ENCODE measurements at places on chromosomes 12 and 14.

DNA sequence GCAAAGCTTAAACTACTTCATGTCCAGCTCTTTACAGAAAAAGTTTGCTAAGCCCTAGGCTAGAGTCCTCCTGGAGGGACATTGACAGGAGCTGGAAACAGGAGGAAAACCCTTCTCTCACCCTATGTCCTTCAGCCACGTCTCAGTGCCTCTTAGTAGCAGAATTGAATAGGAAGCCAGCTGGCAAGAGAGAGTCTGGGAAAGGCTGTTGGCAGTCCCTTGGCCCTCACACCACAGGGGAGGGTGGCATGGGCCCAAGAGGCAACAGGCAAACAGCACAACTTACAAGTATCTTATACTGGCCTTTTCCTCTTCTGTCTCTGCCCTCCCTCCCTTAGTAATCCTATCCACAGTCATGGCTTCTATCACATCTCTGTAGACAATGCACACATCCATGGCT is 27.7 kb upstream of the DHRS2 start:
- no peak for DNase-seq

GRCh38 chr12:13404111-13404628 is 207.6 kb downstream of the EMP1 start:
- DNase-seq = no peak

DNA sequence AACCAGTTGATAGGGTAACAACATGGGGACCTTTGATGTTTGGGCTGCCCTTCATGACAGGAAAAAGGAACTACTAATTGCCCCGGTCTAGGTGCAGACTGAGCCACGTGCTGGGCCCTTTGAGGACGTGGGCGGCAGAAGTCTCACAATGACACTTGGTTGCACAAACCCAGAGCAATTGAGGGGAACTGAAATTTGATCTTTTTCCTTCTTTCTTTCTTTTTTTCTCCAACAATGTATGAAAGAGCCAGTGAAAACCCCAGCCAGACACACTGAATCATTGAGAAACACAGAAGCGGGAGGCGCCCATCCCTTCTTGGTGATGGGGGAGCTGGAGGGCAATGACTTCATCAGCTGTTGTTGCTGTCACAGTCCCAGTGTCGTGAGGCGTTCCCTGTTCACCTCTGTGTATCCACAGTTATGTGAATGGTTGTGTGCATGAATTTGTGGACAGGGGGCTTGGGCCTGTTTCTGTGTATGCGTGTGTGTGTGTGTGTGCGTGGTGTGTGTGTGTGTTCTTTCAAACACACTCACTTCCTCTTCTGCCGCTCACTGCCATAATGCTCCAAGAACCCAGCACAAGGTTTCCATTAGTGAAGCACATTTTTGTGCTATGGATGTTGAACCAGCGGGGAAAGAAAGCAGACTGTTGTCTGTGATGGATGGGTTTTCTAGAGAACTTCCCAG is 137.5 kb upstream of the CCND2 start:
- DNase-seq = peak; percentile 75

- no peak for DNase-seq
Measured at GRCh38 chr12:116551952-116552772, 7.0 kb upstream of the MAP1LC3B2 start.

GRCh38 chr12:39867631-39868327 is 238.1 kb downstream of the SLC2A13 start:
- no peak for DNase-seq

- DNase-seq = no peak
Measured at GRCh38 chr12:77236066-77236465, 170.7 kb upstream of the E2F7 start.

- no peak for DNase-seq
Measured at GRCh38 chr12:31728289-31728916, 418 bp downstream of the AMN1 start.

DNA sequence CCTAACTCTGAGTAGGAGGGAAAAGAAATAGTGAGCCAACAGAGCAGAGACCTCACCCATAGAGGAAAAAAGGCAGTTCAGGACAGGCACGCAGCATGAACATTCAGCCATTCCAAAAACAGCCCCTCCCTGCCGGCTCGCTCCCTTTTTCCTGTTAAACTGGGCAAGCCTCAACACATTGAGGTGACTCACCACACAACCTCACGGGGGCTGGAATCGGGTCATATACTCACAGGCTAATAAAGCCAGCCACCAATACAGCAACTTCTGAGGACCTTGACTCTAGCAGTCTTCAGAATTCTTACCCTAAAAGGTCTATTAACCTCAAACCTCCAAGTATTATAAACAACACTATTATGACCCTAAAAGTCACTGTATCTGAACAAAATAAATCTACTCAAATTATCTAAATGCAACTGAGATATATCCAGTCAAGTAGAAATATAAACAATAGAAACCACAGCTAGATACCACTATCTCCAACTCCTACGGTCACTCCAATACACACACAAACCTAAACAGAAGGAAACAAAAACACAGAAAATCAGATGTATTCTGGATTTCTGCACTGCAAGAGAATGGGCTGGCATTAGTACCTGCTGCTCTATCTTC is 6.3 kb downstream of the YBX3 start:
- no peak for DNase-seq

DNA sequence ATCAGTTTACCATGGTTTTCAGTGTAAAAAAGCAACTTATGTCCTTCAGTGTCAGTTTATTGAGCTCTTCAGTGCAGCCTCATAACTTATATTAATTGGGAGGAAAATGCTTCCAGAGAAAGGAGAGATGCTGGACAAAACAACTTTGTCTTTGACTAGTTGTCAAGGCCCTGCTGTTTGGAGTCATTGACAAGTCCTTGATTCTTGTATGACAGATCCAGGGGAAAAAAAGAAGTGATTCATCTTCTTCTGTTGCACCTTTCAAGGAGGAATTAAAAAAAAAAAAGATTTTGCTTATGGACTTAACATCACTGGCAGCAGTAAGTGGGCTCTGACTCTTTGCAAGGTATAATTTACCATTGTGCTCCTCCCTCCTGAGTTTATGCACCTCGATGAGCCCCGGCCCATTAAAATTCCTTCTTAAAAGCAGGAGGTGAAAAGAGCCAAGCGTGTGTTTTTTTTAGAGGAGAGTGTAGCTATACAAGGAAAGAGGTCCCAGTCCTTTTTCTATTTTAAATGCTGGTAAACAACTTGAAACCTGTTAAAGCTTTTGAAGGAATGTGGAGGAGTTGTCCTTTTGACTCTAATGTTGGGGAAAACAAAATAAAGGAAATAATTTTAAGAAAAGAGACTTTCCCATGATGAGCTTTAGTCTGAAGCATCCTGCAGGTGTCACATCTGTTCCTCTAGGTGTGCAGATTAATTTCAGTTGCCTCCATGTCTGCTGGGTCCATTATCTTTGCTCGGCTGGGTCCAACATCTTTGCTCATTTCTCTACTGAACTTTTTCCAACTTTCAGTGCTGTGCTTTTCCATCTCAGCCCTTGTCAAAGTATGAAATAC is 431.6 kb downstream of the RAD51B start:
- no peak for DNase-seq

DNA sequence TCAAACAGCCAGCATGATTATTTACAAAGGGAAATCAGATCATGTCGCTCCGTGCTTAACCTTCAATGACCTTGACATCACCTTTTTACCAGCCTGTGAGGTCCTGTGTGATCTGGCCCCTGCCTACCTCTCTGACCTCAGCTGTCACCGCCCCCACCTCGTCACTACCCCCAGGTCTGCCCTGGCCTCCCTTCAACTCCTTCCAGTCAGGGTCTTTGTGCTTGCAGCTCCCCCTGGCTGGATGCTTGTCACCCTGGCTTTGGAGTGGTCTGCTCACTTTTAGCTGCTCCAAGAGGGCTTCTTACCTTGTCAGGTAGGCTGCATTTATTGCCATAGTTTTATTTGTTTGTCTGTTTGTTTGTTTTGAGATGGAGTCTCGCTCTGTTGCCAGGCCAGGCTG is 8.2 kb upstream of the MAX start:
- DNase-seq = no peak

DNA sequence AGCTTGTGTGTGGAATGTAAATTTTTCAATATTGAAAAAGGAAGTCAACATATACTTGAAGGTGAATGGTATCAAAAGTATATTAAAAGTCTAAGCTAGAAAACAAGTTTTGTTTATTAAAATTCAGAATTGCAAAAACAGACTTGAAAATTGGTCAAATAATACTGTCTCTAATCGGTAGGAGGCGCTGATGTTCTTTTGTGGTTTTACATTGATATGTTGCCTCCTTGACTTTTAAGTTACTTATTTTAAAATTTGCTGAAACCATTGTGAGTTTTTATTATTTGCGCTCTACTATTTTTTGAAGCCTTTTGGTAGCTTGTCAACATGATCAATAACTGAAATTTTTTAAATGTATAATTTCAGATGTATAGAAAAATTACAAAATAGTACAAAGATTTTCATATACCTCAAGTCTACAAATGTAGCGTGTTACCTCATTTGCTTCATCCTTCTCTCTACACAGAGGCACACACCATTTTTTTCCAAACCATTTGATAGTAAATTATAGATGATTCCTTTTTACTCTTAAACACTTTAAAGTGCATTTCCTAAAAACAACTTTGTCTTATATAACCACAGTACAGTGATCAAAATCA is 6.9 kb downstream of the RTRAF start:
- no peak for DNase-seq

DNA sequence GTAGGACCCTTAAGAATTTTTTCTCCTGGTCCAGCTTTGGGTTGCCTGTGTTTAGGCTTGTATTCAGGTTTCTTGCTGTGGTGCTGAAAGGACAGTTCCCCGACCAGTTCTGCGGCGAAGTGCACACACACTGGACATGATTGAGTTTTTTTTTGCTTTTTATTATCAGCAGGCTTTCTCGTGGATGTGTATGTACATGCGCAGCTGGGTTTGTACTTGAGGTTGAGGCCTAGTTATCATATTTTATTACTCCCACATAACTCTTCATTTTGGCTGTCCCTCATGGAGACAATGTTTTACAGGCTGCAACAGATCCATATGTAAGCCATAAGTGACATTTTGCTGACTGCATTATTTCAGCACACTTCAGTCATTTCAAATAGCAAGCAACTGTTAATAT is 2.5 kb downstream of the SCN8A start:
- DNase-seq = peak; percentile 24

DNA sequence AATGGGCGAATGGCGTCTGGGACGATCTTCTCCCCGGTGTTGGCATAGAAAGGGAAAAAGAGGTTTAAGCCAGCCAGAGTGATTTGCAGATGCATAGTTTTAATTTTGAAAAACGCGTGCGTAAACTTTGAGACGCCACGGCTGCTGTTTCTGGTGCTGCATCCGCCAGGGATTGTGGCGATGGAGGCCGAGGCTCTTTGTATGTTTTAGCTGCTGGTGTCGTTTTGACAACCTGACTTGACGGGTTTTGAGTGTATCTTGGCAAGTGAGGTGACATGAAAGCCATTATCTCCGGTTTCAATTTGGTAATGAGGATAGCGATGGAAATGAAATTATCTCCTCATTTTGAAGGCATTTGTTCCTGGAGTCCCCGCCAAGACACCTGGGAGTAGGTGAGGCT is 1.6 kb downstream of the PTGDR start:
- no peak for DNase-seq

GRCh38 chr12:14256121-14256520 is 109.4 kb upstream of the ATF7IP start:
- peak; percentile 45 for DNase-seq

- no peak for DNase-seq
Measured at GRCh38 chr12:47650469-47650868, 55.4 kb downstream of the RPAP3 start.

DNA sequence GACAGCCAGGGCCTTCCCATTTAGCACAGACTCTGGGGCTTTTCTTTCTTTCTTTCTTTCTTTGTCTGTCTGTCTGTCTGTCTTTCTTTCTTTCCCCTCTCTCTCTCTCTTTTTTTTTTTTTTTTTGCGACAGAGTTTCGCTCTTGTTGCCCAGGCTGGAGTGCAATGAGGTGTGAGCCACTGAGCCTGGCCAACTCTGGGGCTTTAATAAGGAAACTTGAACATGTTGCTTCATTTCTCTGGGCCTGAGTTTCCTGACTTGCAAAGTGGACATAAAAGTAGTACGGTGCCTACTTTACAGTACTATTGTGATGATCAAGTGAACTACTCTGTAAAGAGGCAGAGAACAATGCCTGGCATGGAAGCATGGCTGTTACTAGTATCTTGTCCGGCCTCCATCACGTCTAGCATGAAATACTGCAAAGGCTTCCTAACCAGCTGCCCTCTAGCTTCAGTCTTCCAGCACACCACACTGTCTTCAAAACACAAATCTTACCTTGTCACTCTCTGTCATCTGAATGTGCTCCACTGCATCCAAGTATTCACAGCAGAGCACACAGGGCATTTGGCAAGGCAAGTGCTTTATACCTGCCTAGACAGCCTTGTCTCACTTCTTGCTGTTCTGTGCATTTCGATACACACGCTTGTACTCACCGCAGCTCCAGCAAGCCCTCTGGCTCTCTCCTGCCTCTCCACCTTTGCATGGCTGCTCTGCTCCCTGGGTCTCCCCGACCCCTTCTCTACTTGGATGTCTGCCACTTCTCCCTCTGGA is 96.7 kb downstream of the IRF2BPL start:
- DNase-seq = no peak

GRCh38 chr14:104795781-104796686 is 486 bp upstream of the AKT1 start:
- peak; percentile 57 for DNase-seq
